ENCODE measurements at places on chromosomes 16 and 17.
A peak's percentile ranks its signal among the peaks of the same experiment; 100 is the strongest.

GRCh38 chr17:38457577-38458371 is 29.5 kb downstream of the ARHGAP23 start:
- DNase-seq, result no peak

DNA sequence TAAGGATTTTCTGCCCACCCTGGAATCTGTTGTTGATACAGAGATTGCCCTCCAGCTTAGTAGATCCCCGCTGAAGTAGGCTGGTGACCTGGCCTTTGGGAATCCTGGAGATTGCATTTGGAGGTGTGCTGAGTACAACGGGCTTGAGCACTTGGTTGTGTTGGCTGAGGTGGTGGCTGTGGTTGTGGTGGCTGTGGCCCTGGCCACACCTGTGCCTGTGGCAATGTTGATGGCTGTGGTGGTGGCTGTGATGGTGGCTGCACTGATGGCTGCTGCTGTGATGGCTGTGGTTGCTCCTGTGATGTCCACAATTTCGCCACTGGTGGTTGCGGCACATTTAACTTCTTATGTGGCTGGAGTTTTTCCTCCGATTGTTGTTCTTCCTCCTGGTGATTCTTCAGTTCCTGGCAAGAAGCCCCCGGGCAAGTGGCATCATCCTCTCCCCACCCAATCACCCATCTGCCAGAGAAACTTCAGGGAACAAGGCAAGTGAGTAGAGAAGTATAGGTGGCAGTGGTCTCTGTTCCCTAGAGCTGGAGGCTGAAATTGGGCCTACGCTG is 4.2 kb downstream of the CCDC200 start:
- no peak for DNase-seq

- DNase-seq, result no peak
These were observed 12.3 kb downstream of the CHMP6 start for GRCh38 chr17:81003711-81004475.

GRCh38 chr17:6035801-6036394 is 34.3 kb upstream of the WSCD1 start:
- DNase-seq, result peak; percentile 59

DNA sequence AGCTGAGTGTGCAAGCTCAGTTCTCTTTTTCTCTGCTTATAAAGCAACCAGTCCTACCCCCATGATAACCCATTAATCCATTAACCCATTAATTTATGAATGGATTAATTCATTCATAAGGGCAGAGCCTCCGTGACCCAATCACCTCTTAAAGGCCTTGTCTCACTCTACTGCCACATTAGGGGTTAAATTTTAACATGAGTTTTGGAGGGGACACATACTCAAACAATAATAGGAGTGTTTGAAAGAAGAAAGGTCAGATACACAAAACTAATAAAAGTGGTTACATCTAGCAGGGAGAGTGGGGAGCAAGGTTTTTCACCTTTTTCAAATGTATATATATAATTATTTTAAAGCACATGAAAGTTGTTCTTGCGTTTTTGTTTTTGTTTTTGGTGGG is 6.8 kb downstream of the VMP1 start:
- no peak for DNase-seq

DNA sequence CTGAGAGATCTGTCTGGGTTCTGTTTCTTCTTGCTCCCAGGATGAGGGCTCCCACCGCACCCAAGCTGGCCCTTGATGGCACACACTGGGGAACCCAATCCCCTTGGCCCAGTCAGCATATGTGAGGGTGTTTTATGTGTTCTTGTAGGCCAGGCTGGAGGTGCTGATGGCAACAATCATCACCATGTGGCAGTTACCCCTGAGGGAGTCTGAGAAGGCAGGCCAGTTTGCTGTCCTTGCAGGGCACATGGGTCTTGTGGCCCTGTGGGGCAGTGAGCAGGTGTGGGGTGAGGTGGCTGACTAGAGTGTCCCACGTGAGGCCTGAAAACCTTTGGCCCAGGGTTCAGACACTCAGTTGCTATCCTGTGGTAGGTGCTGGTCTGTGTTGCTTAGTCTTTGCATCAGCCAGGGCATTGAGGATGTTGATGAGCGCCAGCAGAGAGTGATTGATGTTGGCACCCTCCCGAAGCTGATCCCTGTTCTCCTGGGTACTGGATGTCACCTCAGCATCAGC is 2183.0 kb downstream of the TP53TG3F start:
- DNase-seq, result no peak

DNA sequence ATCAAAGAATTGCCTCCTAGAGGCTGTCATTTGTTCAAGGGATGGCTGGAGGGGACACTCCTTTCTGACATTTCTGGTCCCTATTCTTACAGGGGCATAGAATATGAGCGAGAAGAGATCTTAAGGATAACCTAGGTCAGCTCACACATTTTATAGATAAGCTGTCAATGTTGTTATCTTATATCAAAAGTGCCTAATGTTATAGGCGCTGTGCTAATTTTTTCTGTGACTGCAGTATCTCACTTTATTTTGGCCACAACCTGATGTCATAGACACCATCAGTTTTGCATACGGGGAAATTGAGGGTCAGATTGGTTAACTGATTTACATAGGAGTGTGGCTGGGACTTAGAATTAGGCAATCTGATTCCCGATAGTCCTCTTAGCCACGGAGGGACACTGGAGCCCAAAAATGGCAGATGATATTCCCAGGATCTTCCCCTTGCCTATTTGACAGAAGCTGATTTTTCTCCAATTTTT is 1.2 kb downstream of the CPD start:
- no peak for DNase-seq

DNA sequence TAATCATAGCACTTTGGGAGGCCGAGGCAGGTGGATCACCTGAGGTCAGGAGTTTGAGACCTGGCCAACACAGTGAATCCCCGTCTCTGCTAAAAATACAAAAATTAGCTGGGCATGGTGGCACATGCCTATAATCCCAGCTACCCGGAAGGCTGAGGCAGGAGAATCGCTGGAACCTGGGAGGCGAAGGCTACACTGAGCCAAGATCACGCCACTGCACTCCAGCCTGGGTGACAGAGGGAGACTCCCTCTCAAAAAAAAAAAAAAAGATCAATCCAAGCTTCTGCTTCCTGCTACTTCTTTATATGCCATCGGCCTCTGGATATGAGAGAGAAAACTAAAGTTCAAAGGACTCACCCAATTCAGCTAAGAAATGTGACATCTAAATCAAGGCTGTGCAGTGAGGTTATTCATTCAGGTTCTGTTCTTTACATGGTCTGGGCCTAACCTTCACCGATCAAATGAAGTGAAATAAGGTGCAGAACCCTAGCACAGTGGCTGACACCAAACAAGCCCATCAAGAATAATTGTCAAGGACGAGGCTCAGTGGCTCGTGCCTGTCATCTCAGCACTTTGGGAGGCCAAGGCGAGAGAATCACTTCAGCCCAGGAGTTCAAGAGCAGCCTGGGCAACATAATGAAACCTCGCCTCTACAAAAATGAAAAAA is 25.6 kb downstream of the ZP2 start:
- DNase-seq, result no peak

- no peak for DNase-seq
These were observed 6.5 kb downstream of the ENPP7 start for GRCh38 chr17:79737046-79737921.

DNA sequence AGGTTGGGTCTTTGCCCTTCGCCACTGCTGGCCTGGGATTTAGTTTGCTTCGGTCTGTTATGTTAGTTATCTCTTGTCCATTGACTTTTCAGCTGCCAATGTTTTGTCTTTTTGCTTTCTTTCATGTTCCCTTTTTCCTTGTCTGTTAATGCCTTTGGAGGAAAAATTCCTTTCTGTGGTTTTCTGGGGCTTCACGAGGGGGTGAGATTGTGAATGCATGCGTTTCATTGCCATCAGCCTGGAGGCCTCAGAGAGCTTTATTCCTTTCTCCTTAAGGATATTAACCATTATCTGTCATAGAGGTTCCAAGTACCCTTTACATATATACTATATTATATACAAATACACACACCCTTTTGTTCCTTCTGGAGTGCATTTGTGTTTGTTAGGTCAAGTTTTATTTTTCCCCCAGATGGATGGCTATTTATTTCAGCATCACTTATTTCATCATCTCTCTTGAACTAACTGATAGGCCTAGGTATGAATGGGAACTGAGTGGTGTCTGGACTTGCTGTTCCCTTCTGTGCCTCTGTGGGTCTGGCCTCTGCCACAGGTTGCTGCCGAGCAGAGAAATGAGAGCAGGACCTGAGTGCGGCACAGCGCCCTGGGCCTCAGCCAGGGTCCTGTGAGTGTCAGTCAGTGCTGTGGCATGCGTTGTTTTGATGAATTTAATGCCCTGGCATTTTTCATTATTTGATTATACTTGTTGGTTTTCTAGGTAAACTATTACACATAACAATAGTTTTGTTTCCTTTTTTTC is 193.4 kb downstream of the LGALS9B start:
- no peak for DNase-seq

DNA sequence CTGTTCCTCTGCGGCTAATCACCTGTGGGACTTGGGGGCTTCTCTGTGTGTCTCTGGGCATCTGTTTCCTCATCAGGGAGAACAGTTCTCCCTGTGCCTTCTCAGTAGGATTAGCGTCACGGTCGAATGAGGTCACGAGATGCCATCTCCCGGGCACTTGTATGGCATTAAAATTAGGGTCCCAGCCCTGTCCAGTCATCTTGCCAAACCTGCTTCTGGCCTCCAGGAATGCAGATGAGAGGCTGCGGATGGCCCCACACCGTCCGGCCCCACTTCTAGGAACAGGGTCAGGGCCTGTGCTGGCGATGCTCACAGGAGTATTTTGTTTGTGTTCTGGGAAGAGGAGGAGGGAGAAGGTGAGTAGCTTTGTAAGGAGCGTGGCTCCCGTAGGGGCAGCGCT is 58.5 kb downstream of the OR1D5 start:
- no peak for DNase-seq

- DNase-seq, result no peak
These were observed at the start of gene HOXB1 for GRCh38 chr17:48530887-48531272. Gene HOXB1 (minus strand): TSS chr17:48531011. CDS start chr17:48530904, 107 bp downstream.

- DNase-seq, result no peak
These were observed 40.4 kb downstream of the WSCD1 start for GRCh38 chr17:6110592-6110991.

DNA sequence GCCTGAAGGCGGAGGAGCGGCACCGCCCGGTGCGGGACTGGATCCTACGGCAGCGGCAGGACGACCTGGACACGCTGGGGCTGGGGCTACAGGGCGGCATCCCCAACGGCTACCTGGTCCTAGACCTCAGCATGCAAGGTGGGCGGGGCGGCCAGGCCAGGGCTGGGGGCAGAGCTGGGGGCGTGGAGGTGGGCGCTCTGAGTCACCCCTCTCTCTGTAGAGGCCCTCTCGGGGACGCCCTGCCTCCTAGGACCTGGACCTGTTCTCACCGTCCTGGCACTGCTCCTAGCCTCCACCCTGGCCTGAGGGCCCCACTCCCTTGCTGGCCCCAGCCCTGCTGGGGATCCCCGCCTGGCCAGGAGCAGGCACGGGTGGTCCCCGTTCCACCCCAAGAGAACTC is 7.9 kb downstream of the MSLN start:
- no peak for DNase-seq

DNA sequence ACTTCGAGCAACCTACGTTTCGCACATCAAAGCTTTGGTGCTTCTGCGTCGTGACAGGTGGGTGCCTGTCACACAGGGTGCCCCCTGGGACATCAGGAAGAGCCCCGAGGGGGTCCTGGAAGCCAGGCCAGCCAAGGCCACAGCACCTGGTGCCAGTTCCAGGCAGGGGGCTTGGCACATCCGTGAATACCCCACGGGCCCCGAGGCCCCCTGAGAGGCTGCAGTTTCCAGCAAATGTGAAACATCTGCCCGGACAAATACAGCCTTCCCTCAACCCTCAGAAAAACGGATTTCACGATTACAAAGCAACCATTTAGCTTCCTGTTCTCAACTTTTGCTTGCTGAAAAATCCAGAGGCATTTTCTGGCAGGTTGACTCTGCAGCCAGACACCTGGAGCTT is 109.3 kb upstream of the METRNL start:
- no peak for DNase-seq

GRCh38 chr17:42659079-42659931 is at the start of gene TUBG2:
Gene TUBG2 (plus strand): TSS chr17:42659284. CDS start chr17:42659504, 220 bp downstream.
- peak; percentile 83 for DNase-seq

GRCh38 chr16:74591876-74592650 is 14.9 kb downstream of the GLG1 start:
- DNase-seq, result no peak

DNA sequence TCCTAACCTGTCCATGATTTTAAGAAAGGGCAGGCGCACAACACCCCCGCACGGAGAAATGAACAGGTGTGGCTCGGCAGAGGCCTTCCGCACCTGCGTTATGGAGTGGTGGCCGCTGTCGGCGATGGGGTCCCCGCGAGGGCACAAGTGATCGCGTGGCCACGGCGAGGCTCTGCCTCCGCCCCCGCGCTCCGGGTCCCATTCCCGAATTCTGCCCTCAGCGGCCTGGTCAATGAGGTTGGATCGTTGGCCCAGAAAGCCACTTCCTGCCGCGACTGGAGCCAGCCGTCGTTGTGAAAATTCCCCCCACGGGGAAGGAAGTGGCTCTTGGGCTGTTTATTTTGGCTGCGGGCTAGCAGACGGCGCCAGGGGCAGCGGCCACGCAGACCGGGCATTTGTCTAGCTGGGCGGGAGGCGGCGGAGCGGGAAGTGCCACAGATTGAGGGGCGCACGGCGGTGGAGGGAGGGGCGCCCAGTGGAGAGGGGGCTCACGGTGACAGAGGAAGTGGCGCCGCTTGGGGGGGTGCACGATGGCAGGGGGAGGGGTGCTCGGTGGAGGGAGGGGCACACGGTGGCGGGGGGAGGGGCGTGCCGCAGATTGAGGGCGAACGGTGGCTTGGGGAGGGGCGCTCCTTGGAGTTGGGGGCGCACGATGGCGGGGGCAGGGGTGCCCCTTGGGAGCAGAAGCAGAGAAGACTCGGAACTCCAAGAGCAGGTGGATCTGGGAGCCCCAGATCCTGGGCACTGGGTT is 25.0 kb downstream of the MRC2 start:
- DNase-seq, result no peak

GRCh38 chr17:75629157-75629556 is 4.1 kb upstream of the SMIM5 start:
- no peak for DNase-seq

DNA sequence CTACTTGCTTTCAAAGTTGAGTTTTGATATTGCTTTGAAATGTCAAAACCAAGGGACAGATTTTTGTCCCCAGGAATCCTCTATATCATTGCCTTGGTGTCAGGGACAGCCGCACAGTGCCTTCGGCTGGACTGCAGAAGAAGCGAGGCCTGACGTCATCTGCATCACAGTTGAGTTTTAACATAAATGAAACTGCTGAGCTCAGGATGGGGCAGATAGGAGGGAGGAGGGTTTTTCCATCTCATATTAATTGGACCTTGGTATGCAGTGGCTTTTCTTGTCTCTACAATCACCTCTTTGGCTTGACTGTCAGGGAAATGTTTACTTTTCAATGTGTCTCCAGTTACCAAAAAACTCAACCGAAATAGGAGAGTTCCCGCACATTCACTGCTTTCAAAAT is 111.3 kb downstream of the AATF start:
- no peak for DNase-seq

DNA sequence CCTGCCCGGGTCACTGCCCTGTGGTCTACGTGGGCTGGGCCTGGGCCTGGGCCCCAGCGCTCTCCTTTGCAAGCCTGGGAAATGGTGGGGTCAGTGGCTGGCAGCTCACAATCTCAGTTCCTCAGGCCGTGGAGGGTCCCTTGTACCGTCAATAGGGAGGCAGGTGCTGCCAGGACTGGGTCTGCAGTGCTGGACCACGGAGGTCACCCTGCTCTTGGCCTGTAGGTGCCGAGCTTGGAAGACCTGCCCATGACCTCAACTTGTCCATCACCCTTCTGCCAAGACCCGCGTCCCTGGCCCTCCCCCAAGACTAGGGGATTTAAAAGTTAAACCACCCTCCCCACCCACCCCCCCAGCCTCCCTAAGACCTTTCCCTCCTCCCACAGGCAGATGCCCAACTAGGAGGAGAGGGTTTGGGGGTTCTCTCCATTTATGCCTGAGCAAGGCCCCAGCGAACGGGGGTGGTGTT is 2.5 kb downstream of the TBX2 start:
- no peak for DNase-seq

- DNase-seq, result no peak
These were observed 45.4 kb downstream of the CREBBP start for GRCh38 chr16:3835089-3835602.
